ENCODE measurements at places on chromosomes 3 and 15. TPM values are rescaled to one million over a fixed set of nuclear protein-coding genes. Genes with fewer than 3 reads are reported as not detected.

CHST13 gene
- total RNA-seq, result not detected

POTEB2 gene
- not detected for total RNA-seq

CYP1A2 gene
- not detected for total RNA-seq

GPR62 gene
- 8.2 TPM for total RNA-seq

IQCF5 gene
- total RNA-seq, result not detected

KCNMB2 gene
- 2.3 TPM for total RNA-seq

SMCO1 gene
- not detected for total RNA-seq

OCA2 gene
- total RNA-seq, result not detected

SLC2A2 gene
- total RNA-seq, result not detected

CNTN4 gene
- 91.2 TPM for total RNA-seq

CRBN gene
- total RNA-seq, result 207 TPM

EIF3J gene
- 68.1 TPM for total RNA-seq

CHL1 gene
- total RNA-seq, result 20.3 TPM

KLHL40 gene
- not detected for total RNA-seq

TRIM42 gene
- total RNA-seq, result not detected

THSD4 gene
- 7.1 TPM for total RNA-seq

LSAMP gene
- total RNA-seq, result 0.26 TPM

CXCR6 gene
- 8.7 TPM for total RNA-seq

SLC27A2 gene
- total RNA-seq, result not detected

WDR93 gene
- total RNA-seq, result not detected

CLDND1 gene
- 158 TPM for total RNA-seq

PPARG gene
- total RNA-seq, result 5.1 TPM

UROC1 gene
- total RNA-seq, result not detected

NEDD4 gene
- total RNA-seq, result 41.5 TPM

CSPG4 gene
- total RNA-seq, result 10.3 TPM

RYK gene
- total RNA-seq, result 135 TPM

CNTN3 gene
- total RNA-seq, result 19.7 TPM

CP gene
- total RNA-seq, result 7.4 TPM

FAM227B gene
- total RNA-seq, result 15.7 TPM

ETV5 gene
- 9.7 TPM for total RNA-seq

CPLX3 gene
- total RNA-seq, result not detected

EHD4 gene
- 45.2 TPM for total RNA-seq

XCR1 gene
- total RNA-seq, result 0.15 TPM

C3orf80 gene
- total RNA-seq, result not detected

LRRC2 gene
- 7.9 TPM for total RNA-seq

TNNC1 gene
- total RNA-seq, result not detected

EPHB1 gene
- total RNA-seq, result 3.1 TPM

CDHR4 gene
- total RNA-seq, result 0.41 TPM

ATG3 gene
- total RNA-seq, result 25.1 TPM

APOD gene
- total RNA-seq, result 924 TPM

CADPS gene
- total RNA-seq, result not detected

UACA gene
- 75.5 TPM for total RNA-seq

ITIH1 gene
- total RNA-seq, result not detected

COL7A1 gene
- total RNA-seq, result 0.88 TPM

TGM5 gene
- total RNA-seq, result not detected

CCR9 gene
- total RNA-seq, result not detected

CORO2B gene
- total RNA-seq, result 1.3 TPM

CCR8 gene
- total RNA-seq, result not detected

MINDY2 gene
- total RNA-seq, result 28.5 TPM

TMEM266 gene
- total RNA-seq, result not detected

RLBP1 gene
- not detected for total RNA-seq

IMPG2 gene
- total RNA-seq, result 2.6 TPM

ECE2 gene
- not detected for total RNA-seq

IQCH gene
- 2.2 TPM for total RNA-seq

TMEM207 gene
- not detected for total RNA-seq

DCLK3 gene
- not detected for total RNA-seq

SLC51B gene
- not detected for total RNA-seq

MESP2 gene
- 0.21 TPM for total RNA-seq

OXSM gene
- 17.9 TPM for total RNA-seq

Measured in uterus (tissue), 4 donors.